ENCODE measurements at places on chromosomes 12 and 14.
A peak's percentile ranks its signal among the peaks of the same experiment; 100 is the strongest.

DNA sequence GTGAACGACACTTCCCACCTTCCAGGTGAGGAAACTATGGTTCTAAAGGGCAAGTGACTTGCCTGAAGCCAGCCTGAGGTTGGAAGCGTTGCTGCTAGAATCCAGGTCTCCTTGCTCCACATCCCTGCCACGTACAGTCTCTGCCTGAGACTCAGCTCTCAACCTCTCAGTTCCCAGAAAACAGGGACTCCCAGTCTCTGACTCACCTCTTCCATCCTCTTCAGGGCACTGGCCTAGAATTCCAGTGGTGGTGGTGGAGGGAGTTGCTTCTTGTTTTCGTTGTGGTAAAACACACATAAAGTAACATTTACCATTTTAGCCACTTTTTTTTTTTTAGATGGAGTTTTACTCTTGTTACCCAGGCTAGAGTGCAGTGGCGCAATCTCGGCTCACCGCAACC lies 7.3 kb downstream of the GPR68 start:
- DNase-seq, result peak; percentile 75

DNA sequence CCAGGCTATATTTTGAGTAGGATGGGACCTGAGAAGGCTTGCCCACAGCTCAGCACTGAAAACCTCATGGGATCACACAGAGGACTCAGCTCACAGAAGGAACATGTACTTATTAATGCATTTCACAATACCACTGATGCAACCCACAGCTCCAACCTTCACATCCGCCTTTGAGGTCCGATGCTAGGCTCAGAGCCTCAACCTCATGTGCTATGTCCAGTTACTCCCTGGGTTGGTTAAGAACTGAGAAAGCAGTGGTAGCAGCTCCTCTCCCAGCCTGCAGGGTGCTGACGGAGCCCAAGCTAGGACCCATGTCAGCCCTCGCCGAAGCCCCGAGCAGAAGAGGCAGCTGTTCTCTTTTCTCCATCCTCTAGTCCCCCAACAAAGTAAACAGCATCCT lies 52.9 kb downstream of the SPTB start:
- DNase-seq, result peak; percentile 89

DNA sequence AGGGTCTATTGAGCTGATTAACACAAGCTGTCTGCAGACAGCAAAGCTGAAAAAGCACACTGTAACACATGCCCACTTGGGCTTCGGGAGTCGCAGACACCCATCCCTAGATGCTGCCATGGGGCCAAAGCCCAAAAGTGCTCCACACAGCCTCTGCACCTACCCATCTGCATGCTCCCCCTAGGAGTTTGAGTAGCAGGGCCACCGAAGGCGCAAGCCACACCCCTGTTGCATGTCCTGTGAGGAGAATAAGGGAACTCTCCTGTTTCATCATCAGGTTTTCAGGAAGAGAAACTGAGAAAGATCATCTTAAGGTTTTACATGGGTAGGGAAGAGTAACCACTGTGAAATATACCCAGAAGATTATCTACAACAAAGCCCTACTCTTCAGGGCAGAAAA lies 5.6 kb upstream of the ST8SIA1 start:
- no peak for DNase-seq

DNA sequence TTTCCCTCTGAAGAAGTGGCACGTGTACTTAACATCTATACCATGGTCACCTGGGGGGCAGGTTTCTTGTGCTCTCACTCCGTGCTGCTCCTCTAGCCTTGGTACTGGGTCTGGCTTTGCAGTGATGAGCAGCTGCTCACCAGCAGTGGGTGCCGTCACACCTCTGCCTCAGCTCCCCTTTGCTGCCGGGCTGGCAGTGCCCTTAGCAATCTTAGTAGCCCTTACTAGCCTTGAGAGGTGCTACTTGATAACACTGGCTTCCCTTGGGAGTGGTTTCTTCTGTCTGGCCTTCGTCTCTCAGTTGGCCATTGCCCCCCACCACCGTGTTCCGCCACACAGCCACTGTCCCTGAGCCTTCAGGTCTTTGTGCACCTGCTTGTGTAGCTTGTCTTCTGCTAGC lies 22.6 kb downstream of the KLC1 start:
- DNase-seq, result no peak

GRCh38 chr14:59254146-59254910 lies 65.9 kb downstream of the DAAM1 start:
- peak; percentile 95 for DNase-seq

- DNase-seq, result peak; percentile 10
These were observed 1.4 kb upstream of the DIO3 start for GRCh38 chr14:101559624-101560533.

GRCh38 chr12:57272337-57273151 lies 21.6 kb upstream of the STAC3 start:
- DNase-seq, result peak; percentile 65

- DNase-seq, result peak; percentile 62
These were observed 119.7 kb downstream of the FBXL14 start for GRCh38 chr12:1474574-1475153.

GRCh38 chr12:85747941-85748495 lies 88.2 kb downstream of the RASSF9 start:
- no peak for DNase-seq

DNA sequence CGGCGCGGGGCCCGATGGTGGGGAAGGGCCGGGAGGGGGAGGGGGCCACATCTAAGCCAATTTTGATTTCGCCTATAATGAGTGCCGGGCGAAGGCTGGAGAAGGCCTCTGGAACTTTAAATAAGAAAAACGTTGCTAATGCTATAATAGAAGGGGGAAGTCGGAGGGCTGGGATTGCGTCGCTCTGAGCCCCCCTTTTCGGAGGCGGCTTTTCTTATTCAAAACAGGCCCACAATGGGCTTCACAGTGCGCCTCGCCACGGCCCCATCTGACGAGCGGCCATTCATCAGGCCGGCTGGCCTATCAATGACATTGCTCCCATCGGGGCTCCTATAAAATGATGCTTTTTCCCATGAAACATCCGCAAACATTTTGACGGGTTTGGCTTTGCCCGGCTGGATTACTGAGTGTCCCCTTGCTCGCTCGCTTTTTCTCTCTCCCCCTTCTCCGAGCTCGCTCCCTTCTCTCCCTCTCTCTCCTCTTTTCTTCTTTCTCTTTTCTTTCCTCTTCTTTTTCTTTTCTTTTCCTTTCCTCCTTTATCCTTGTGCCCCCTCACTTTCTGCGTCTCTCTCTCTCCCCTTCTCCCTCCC lies at the start of gene RFX4:
Gene RFX4, plus strand, starts transcription at position 364 of the 590 bp plus-strand sequence. CDS start 317 bp downstream, outside the sequence.
- no peak for DNase-seq

- peak; percentile 20 for DNase-seq
These were observed 948.9 kb upstream of the FLRT2 start for GRCh38 chr14:84581041-84581440.

GRCh38 chr12:89038831-89039512 lies 313.3 kb downstream of the DUSP6 start:
- DNase-seq, result peak; percentile 32

GRCh38 chr12:44317651-44318126 lies 481.8 kb downstream of the TMEM117 start:
- DNase-seq, result peak; percentile 6

DNA sequence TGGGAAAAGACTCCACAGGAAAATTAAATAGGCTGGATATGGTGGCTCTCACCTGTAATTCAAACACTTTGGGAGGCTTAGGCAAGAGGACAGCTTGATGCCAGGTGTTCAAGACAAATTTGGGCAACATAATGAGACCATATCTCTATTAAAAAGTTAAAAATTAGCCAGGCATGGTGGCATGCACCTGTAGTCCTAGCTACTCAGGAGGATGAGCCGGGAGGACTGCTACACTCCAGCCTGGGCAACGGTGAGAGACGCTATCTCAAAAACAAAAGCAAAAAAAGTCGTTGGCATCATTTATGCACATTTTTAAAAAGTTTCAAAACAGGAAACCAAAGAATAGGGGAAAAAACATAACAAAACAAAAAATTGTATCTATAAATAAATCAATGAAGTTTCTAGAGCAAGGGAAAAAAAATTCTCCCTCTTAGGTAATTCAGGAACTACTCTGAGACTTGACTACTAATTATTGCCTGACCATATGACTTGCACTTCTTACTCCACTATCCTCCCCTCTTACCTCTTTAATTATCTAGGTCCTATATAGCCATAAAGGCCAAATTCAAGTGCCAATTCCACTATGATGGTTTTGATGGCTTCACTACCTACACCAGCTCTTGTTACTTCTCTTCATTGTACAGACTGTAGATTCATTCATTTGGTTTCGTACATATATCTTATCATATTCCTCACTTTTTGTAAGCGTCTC lies 1.6 kb downstream of the METTL3 start:
- DNase-seq, result no peak

DNA sequence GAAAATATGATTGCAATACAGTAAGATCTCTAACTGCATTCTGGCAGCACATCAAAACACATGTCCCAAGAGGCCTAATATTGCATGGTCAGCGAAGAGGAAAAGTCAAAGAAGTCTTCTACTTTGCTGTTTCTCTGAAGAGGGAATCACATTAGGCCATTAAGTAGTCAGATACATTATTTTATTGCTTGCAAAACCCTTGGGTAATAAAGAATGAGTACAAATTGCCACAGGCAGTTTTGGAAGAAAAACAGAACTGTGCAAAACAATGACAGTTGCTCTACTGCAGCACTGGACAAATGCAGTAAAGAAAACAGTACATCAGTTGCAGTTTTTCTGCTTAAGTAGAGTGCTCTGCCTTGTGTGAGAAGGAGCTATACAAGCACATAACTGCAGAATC lies 211.9 kb downstream of the MED13L start:
- DNase-seq, result peak; percentile 7

DNA sequence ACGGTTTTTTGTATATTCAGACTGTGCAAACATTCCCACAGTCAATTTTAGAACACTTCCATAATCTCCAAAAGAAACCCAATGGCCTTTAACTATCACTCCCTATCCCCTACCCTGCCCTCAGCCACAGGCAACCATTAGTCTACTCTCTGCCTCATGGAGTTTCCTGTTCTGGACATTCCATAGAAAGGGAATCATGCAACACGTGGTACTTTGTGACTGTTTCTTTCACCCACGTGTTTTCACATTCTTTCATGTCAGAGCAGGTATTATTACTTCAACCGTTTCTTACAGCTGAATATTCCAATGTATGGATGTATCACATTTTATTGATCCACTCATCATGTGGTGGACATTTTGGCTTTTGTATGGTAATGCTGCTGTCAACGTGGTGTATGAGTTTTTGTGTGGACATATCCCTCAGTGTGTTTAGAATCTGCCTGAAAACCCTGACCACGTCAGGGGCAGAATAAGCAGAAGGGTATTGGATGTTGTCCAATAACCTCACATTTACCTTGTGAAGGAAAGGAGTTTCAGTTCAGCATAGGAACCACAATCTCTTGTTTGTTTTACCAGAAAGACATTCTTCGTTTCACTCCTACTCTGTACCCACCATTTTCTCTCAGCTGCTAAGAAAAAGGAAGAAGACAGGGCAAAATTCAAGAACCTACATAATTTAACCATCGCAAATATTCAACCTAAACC lies 107.5 kb upstream of the DYRK2 start:
- DNase-seq, result peak; percentile 16

DNA sequence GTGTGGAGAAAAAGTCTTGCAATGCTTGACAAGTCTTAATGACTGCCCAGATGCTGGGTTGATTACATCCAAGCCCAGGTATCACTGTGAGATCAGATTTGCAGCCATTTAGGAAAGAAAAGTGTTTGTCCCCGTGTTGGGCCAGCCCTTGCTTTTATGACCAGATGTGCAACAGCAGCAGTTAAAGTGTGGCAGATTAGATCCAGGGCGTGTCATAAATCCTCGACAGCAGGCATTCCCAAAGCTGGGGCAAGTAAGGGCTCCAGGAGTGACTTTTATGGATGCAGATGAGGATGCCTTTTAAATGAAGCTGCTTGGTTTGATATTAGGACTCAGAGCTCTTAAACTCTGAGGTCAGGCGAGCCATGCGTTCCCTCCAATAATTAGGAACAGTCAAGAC lies 1.7 kb downstream of the SMOC1 start:
- no peak for DNase-seq

DNA sequence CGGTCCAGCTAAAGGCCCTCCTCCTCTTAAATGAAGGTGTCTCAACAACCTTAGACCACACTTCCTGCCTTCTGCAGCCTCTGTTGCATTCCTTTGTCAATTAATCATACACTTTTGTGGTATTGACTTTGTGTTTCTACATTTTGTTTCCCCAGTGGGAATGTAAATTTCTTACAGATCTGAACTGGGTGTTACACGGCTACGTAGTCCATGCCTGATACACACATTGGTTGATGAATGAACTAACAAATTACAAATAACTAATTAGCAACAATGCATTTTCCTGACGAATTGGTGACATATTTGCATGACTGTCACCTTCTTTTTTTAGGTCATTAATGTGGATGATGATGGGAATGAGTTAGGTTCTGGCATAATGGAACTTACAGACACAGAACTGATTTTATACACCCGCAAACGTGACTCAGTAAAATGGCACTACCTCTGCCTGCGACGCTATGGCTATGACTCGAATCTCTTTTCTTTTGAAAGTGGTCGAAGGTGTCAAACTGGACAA lies 15.2 kb upstream of the CCT2 start:
- peak; percentile 73 for DNase-seq

DNA sequence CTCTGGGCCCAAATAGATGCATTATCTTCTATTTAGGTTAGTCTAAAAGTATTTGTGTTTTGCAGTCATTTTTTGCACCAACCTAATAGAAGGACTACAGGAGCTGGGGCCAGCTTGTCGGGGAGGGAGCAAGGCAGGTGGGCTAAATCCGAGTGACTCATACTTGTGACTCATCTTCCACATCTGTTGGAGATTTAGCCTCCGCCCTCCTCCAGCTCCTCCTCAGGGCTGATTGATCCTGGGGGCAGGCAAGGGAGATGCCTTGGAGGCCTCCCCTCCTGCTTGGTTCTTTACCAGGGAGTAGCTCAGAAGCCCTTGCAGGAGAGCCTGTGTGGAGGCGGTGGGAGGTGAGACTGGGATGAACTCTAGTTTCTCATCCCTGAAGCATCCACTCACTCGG lies 27.9 kb downstream of the RHOF start:
- peak; percentile 77 for DNase-seq

DNA sequence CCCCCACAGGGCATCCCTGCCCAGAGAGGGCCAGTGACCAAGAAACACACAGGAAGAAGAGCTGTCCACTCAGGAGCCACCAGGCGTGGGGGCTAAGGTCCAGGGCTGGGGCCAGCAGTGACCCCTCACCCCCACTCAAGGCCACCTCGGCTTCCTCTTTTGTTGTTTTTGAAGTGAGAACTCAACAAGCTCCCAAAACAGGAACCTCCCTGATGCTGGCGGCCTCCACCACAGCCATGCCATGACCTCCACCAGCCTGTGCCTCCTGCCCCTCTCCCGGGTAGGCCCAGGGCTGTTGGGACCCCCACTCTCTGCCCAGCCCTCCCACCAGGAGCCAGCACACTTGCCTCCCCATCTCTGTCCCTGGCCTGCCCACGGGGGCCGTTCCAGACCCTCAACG lies 7.8 kb downstream of the AKT1 start:
- no peak for DNase-seq

- no peak for DNase-seq
These were observed 115.0 kb upstream of the CPM start for GRCh38 chr12:69047990-69048389.

DNA sequence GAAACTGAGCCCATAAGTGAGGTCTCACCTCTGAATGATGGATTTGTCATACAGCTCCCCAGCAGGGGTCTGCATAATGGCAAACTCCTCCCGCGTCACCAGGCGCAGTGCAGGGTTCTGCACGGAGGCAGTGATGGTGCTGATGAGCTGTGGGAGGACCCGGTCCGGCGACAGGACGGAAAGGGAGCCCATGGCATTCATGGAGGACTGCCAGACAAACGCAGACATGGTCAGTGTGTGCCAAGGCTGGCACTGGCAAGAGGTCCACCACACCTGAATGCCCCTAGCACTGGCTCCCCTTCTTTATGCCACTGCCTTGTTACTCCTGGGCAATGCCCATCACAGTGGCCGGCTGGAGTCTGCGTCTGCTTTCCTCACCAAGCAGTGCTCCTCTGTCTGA lies 32.7 kb downstream of the GCN1 start:
- DNase-seq, result no peak
